PC-3 (cell line): ENCODE measurements at places on chromosomes 5 and 9.
A peak's percentile ranks its signal among the peaks of the same experiment; 100 is the strongest.

GRCh38 chr5:116308391-116308790 lies 223.6 kb downstream of the COMMD10 start:
- no peak for DNase-seq

DNA sequence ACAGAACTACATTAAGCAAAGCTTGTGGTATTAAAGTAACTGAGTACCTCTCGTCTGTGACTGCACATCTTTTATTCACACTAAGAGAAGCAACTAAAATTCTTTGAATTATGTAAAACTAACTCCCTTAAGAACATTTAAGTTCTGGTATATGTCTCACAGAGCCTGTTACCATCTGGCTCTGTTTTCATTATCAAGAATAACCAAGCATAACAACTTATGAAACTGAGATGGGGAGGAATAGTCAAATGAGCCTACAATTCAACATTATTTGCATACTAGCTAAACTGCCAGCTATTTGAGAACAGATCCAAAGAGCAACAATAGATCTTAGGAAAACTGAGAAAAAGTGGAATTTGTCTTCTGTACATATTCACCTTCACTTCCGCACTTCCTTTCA lies 25.3 kb upstream of the ISOC1 start:
- DNase-seq = no peak

- DNase-seq = peak; percentile 93
Measured at GRCh38 chr5:32044939-32045338, 129.2 kb downstream of the GOLPH3 start.

DNA sequence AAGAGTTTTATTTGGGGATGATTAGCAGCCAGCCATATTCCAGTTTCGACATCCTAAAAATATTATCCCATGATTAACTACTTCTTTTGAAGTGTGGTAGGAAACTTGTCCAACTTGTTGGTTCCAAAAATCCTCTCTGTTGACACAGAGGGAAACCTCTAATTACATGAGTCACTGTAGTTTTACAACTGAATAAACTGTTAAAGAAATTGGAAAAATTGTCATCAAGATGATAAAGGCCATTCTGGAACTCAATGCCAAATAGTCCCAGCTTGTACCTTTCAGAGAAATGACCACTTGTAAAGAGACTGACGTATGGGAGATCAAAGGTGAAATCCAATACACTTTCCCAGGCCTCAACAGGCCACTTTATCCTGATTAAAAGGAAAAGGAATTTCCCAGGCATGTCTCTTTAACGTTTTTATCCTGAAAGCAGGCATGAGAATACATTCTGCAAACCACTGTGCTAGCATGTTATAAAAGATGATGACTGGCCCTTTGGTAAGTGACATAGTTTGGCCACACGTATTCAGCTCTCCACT lies 261.6 kb downstream of the GLIS3 start:
- peak; percentile 75 for DNase-seq

- DNase-seq = no peak
Measured at GRCh38 chr5:138336952-138337684, 948 bp upstream of the FAM53C start.

DNA sequence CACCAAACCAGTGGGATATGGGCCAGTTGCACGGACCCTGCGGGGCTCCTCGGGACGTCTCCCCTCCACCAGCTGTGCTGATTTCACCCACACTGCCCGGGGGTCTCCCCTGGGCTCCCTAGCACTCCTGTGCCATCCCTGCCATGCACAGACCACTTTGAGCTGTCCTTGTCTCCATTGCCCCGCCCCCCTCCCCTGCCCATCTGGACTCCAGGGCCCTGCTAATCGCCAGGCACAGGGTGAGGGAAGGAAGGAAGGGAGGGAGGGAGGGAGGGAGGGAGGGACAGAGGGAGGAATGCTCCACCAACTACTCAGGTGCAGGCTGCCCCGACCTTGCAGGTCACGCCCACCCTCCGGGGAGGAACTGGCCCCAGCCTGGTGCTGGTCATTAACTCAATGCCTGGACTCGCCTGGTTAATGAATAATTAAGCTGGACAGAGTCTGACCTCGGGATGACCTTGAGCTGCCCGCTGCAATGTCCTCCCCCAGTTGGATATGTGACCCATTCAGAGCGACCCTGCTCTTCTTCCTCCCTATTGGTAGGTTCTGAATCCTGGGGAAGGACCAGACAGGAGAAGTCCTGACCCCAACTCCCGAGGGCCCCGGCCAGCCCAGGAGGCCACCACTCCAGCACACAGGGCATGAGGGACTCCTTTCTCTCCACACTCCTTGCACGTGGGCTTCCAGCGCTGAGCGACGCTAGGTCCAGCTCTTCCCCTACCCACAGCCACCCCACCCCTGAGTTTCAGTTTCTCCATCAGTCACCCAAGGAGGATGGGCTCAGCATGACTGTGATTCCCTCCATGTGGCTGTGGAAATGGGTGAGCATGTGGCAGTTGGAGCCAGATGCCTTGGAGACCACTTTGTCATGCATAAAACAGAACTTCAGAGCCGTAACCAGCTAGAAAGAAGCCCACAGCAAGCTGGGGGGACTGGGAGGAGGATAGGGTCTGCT lies 62.1 kb downstream of the C9orf50 start:
- DNase-seq = no peak

GRCh38 chr9:83536332-83536731 lies 1.9 kb downstream of the FRMD3 start:
- no peak for DNase-seq

- no peak for DNase-seq
Measured at GRCh38 chr5:37882636-37883035, 42.8 kb upstream of the GDNF start.

GRCh38 chr9:68640421-68641089 lies 64.5 kb upstream of the PIP5K1B start:
- DNase-seq = no peak

DNA sequence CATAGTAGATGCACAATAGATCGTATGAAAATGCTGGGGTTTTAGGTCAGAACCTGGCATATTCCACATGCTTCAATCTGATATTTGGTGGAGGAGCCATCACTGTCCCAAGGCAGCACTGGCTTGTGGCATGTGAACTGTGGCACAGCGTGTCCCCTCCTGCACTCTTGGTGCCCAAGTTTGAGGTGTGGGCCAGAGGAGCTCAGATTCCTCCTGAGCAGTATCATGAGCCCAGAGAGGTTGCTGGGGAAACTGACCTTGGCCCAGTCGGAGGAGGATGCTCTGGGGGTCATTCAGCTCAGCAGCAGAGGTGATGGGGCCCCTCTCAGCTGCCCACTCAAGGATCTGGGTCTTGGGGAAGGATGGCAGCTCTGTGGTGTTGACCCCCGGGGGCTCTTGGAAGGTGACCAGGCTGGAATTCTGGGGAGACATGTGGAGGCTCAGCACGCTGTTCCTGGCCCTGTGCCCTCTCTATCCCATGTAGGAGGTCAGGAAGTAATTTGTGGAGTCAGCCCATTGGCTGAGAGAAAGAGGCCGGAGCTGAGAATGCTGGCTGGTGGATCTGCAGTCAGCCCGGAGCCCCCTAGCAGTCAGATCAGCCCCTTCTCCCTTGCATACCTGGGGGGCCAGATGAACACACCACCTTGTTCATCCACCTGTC lies 23.7 kb downstream of the FPGS start:
- no peak for DNase-seq

- DNase-seq = no peak
Measured at GRCh38 chr5:115818821-115819220, 2.4 kb upstream of the CDO1 start.

DNA sequence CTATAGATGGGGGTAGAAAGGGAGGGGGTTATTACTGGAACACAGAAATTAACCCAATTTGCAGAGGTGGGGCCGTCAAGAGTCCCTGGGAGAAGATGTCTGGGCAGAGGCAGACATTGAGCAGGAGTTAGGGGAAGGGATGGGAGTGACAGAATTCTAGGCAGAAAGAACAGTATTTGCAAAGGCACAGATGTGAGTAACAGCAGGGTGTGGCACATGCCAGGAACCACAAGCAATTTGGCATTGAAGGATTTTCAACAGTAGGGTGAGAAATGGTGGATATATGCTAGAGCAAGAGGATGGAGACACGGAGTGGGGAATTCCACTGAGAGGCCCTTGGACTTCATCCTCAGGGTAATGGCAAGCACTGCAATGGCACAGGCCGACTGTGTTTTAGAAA lies 71.6 kb upstream of the FRRS1L start:
- peak; percentile 66 for DNase-seq

GRCh38 chr5:761854-762710 lies 22.4 kb downstream of the ZDHHC11B start:
- no peak for DNase-seq

GRCh38 chr5:140055152-140055551 lies 12.1 kb upstream of the NRG2 start:
- DNase-seq = no peak

GRCh38 chr9:19624519-19624918 lies 164.3 kb downstream of the SLC24A2 start:
- no peak for DNase-seq

DNA sequence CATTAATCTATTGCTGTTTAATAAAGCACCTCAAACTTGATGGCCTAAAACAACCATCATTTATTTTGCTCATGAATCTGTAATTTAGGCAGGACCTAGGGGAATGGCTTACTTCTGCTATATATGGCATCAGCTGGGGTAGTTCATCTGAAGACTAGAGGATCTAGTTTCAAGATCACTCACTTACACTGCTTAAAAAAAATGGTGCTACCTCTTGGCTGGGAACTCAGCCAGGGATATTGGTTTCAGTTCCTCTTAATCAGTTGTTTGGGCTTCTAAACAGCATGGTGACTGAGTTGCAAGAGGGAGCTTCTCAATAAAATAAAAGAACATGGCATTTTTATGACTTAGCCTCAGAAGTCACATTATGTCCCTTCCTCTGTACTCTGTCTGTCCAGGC lies 142.0 kb downstream of the FAM114A2 start:
- DNase-seq = no peak

DNA sequence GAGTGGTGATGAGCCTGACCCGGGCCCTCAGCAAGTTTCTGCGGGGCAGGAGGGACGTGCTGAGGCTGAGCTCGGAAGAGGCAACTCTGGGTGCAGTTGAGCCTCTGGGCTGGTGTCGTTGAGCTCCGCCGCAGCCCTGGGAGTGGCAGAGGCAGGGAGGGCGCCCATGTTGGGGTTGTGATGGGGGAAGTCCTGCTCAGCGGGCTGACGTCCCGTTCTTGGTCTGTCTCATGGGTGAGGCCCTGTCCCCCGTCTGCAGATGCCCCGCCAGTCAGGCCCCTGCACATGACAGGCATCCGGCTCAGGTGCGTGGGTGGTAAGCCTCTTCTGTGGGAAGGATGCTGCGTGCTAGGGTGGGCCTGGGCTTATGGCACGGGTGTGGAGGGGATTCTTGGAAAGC lies 64.3 kb downstream of the RXRA start:
- DNase-seq = no peak

GRCh38 chr5:173670791-173671120 lies 54.3 kb upstream of the BOD1 start:
- no peak for DNase-seq

- no peak for DNase-seq
Measured at GRCh38 chr9:123798195-123798594, 131.7 kb downstream of the DENND1A start.

- no peak for DNase-seq
Measured at GRCh38 chr9:137447722-137448601, 6.8 kb upstream of the ENTPD8 start.

GRCh38 chr5:127757576-127757975 lies 54.4 kb downstream of the CCDC192 start:
- DNase-seq = peak; percentile 78

DNA sequence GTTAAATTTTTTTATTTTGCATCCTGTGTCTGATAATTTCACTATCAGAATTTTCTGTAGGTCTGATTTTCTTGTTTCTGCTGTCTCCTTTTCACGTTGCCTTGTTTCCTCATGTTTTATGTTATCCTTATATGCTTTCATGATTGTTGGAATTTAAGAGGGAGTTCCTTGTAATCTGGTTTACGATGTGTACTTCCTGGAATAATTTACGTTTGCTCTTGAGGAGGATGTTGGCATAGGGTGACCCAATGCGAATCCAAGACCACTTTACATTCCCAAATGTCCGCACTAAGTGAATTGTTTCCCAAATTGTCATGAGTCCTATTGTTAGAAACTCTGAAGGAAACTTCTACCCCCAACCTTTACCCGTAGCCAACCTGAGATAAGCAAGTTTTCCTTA lies 80.3 kb downstream of the ADAMTSL1 start:
- peak; percentile 46 for DNase-seq

- DNase-seq = no peak
Measured at GRCh38 chr5:2562036-2562435, 189.4 kb downstream of the IRX2 start.

DNA sequence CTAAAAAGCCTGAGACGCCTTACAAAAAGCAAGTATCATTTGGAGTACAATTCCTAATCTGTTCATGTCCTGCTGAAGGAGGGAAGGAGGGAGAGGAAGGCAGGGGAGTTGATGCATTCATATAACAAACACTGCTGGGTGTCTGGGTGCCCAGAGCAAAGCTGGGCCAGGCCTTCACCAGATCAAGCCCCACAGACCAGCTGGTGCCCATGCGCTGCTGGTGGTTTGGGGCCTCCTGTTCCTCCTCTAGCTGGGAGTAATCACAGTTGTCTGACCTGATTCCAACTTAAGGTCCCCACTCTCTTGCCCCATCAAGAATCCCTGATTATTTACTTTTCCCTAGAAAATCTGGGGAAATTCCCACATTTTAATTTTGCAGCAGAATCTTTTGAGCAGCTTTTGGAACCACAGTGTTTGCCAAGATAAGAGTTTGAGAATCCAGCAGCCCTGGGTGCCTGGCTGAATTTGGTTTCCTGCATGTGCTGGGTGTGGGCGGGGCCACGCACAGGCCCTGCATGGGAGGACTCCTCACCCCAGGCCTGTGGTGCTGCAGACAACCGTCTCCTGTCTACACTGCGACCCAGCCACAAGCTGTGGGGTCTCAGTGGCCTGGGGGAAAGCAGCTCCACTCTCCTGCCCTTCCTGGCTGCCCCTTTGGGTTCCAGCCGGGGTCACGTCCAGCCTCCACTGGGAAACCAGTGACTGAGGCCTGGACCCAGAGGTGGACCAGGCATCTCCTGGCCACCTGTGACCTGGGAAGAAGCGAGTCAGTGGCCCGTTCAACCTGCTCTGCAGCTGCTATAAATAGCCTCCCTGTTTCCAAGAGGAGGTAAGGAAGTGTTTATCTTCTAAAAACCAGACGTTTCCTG lies 47.5 kb downstream of the NEURL1B start:
- DNase-seq = peak; percentile 63

GRCh38 chr9:38022995-38023394 lies 46.0 kb downstream of the SHB start:
- peak; percentile 66 for DNase-seq

GRCh38 chr5:131589510-131590348 lies 45.3 kb downstream of the RAPGEF6 start:
- peak; percentile 41 for DNase-seq

GRCh38 chr5:54590824-54591223 lies 73.3 kb downstream of the SNX18 start:
- no peak for DNase-seq

- no peak for DNase-seq
Measured at GRCh38 chr5:30926218-30926617, 267.3 kb upstream of the CDH6 start.
